ENCODE measurements at places on chromosomes 4 and X. TPM values are rescaled to one million over a fixed set of nuclear protein-coding genes. Genes with fewer than 3 reads are reported as not detected.

MFAP3L gene
- 24.0 TPM for polyA plus RNA-seq

ADAM29 gene
- polyA plus RNA-seq, result not detected

NPFFR2 gene
- polyA plus RNA-seq, result 0.92 TPM

CT45A6 gene
- not detected for polyA plus RNA-seq

XAGE1A gene
- not detected for polyA plus RNA-seq

NDUFC1 gene
- polyA plus RNA-seq, result 98.9 TPM

ABRAXAS1 gene
- 28.2 TPM for polyA plus RNA-seq

MAGEA9B gene
- not detected for polyA plus RNA-seq

IL13RA1 gene
- polyA plus RNA-seq, result 60.5 TPM

C4orf46 gene
- polyA plus RNA-seq, result 20.3 TPM

IL21 gene
- not detected for polyA plus RNA-seq

GPRASP1 gene
- polyA plus RNA-seq, result 15.4 TPM

FAAH2 gene
- polyA plus RNA-seq, result 12.9 TPM

ATP1B4 gene
- polyA plus RNA-seq, result not detected

FIP1L1 gene
- 112 TPM for polyA plus RNA-seq
